ENCODE measurements at places on chromosomes 13 and 19.

DNA sequence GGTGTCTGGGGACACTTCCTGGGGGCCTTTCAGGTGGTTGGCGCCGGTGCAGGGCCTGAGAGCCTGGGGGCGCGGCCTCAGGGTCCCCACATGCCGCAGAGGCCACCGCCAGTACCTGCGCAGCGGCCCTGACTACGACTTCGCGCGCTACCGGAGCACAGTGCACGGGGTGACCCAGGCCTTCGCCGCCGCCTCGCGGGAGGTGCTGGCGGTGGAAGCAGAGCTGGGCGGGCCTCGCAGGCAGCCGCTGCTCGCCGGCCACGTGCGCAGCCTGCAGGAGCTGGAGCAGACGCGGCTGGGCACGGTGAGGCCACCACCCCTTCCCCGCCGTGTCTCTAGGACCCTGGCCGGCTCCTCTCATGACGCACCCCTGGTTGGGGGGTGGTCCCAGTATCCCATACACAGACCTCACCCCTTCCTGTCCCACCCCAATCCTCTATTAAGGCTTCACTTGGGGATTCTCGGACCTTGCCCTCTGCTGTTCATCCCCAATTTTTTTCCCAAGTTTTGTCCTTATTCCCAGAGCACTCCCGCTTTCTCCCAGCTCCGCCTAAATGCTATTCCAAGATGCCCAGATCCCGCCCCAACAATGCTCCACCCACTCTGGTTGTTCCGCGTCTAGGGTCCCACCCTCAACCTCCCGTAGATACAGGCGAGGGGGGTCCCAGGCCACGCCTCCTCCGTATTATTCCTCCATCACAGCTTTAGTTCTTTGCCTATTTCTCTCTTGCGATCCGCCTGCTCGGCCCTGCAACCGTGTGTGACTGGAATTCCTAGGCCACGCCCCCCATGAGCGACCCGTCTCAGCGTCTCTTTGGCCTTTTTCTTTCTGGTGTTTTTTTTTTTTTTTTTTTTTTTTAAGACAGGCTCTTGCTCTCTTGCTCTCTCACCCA lies 1.0 kb downstream of the REX1BD start:
- peak; percentile 85 for DNase-seq

DNA sequence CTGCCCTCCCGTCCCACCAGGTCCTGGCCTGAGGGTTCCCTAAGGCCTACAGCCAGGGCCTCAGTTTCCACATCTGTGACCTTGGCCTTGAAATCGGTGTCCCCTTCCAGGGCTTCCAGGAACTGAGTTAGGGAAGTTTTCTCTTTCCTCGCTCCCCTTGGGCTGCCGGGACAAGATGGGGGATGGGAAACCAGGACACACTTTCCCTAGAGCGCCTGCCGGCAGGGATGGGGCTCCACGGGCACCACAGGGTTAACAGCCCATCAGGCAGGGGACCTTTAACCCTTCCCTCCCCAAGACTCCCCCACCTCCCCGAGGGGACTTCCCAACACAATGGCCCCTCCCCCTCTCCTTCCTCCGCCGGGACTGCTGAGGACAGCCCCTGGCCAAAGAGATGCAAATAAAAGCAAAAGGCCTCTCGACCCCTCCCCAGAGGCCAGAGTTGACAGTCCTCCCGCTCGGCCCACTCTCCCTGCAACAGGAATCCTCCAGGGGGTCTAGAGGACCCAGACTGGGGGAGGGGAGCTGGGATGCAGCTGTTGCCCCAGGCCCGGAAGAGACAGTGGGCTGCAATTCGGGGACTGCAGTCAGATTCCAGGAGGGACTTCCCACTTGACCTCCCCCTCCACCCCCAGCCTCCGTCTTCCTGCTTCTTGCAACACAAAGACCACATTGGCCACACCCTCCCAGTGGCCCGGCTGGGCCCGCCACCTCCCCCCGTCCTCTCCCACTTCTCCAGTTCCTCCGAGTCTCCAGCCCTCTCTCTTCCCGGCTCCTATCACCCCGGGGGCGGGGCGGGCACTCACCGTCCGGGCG lies 3.4 kb downstream of the BBC3 start:
- DNase-seq, result peak; percentile 100

DNA sequence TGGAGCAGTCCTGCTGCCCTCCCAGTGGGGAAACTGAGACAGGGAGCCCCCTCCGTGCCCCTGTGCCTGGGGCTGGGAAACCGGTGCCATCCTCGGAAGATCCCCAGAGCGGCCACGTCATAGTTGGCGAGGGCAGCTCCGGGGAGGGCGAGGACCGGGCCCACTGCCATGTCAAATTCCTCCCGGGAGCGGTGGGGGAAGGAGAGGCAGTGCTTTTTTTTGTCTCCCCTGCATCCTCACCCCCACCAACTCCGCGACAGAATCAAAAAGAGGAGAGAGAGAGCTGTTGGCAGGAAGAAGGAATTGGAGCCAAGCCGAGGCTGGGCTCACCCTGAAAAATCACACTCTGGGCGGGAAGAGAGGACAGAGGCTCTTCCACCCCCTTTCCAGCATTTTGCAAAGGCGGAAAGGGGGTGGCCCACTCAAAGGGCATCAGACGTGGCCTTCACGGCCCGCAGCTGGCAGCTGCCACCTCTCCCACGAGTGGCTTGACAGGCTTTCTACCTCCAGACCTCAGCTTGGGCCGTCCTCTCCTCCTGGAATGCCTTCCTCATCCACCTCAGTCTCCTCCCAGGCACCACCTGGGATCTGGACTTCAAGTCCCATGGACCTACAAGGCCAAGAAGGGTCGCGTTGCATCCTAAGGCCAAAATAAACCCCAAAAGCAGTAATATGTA lies 19.6 kb upstream of the NFIC start:
- no peak for DNase-seq

DNA sequence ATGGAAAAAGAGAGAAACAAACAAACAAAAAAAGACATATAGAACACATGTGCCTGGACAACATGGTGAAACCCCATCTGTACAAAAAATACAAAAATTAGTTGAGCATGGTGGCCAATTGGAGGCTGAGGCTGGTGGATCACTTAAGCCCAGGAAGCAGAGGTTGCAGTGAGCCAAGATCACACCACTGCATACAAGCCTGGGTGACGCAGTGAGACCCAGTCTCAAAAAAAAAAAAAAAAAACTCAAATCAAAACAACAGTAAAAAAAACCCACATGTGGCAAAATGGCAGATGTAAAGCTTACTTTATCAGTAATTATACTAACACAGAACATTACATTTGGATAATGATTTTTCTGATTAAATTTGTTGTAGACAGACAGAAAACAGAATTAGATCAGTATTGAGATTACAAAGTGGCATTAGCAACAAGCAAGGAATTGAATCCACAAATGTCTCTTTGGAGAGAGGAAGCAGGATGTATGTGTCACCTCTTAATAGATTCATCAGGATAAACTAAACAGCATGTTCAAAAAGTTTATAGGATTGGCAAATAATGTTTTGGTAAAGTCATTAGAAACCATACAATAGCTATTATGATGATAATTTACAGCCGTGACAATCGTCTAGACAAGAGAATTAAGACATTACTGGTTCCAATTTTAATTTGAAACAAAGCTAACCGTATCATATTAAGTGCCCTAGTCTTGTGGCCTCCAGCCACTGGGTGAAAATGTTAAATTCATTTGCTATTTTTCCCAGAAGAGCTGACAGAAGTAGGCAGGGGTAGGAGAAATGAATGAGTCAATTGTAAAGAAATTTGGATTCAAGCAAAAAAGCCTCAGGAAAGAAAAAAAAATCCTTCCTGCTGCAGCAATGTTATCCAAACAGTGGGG lies 206.0 kb downstream of the FGF14 start:
- DNase-seq, result no peak

DNA sequence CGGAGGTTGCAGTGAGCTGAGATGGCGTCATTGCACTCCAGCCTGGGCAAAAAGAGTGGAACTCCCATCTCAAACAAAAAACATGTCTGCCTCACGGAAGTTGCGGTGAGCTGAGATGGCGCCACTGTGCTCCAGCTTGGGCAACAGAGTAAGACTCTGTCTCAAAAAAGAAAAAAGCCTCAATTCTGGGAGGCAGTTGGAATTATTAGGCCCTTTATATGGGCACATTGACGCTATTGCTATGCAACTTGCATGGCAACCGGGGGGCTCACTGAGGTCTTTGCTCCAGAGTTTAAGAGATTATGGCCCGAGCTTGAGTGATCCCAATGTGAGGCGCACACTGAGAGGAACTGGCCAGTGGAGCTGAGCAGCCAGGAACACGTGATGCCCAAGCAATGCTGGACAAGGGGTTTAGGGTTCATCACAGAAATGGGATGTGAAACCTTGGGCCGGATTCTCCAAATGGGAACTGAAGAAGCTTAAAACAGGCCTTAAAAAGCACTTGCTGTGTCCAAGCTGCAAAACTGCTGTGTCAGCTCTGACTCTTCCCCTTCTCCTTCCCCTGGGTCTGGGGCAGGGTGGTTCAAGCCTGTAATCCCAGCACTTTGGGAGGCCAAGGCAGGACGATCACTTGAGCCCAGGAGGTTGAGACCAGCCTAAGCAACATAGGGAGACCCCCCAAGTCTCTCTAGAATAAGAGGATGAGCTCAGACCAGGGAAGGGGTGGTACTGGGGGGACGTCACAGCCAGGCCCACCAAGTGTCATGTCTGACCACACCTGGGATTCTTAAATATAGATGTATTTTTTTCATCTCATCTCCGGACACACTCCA lies 2.5 kb downstream of the FTL start:
- DNase-seq, result peak; percentile 55

- DNase-seq, result no peak
Measured at GRCh38 chr13:54263868-54264267, 1235.3 kb downstream of the OLFM4 start.

- DNase-seq, result no peak
Measured at GRCh38 chr13:21008026-21008425, 53.4 kb downstream of the LATS2 start.

GRCh38 chr19:32287811-32288227 lies 57.6 kb upstream of the ZNF507 start:
- peak; percentile 72 for DNase-seq

DNA sequence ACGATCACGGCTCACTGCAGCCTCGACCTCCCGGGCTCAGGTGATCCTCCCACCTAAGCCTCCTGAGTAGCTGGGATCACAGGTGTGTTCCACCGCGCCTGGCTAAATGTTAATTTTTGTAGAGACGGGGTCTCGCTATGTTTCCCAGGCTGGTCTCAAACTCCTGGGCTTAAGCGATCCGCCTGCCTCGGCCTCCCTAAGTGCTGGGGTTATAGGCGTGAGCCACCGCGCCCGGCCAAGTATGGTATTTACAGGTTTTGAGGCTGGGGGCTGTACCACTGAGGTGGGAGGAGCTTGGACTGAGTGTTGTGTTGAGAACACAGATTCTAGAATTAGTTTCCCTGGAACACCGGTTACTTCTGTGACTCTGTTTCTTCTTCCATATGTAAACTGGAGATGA lies 452 bp upstream of the PPM1N start:
- DNase-seq, result no peak

DNA sequence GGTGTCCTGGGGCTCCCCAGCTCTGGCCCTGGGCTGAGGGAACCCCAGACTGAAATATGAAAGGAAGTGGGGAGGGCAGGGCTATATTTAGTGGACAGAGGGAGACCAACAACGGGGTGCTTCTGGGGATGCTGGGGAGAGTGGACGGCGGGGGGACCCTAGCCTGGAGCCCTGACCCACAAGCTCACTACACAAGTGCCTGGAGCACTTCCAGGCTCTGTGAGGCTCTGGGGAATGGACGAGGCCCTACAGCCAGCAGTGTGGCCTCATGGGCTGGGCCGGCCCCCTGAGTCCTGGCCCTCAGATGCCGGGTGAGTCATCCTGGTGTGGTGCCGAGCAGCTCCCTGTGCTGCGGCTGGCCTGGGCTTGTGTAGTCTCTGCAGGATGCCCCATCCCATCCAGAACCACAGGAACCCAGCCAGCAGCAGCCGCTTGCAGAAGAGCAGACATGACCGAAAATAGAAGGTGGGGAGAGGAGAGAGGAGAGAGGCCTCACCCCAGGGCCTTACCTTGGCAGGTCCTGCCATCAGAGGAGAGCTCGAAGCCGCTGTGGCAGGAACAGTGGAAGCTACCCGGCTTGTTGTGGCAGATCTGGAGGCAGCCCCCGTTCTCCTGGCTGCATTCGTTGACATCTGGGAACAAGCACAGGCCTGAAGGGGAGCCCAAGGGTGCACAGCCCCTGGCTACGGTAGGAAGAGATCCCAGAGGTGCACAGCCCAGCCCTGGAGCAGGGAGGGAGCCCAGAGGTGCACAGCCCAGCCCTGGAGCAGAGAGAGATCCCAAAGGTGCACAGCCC lies 26.1 kb downstream of the GAS6 start:
- peak; percentile 87 for DNase-seq

DNA sequence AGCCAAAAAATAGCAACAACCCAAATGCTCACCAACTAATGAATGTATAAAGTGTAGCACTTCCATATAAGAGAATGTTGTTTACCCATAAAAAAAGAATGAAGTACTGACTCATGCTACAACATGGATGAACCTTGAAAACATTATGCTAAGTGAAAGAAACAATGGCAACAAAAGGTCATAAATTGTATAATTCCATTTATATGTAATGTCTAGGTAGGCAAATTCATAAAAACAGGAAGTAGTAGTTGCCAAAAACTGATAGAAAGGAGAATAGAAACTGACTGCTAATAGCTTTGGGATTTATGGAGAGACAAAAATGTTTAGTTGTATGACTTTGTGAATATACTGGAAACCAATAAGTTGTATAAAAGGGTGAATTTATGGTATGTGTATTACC lies 21.6 kb downstream of the MYCBP2 start:
- peak; percentile 37 for DNase-seq

DNA sequence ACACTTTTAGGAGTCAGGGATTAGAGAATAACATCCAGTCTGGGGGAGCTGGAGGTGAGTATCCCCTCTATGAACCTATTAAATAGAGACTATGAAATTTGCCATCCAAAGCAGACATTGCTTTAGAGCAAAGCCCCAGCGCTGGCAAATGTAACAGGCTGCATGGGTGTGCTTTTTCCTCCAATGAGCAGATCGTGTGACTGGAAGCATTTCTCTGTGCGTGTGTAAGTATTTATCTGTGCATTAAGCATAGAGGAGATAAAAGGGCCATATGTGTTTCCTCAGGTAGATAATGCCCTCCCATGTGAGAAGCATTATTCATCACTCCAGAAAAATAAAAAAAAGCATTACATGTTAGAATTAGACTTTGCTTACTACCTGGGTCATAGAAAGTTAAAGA lies 924 bp downstream of the TNFSF13B start:
- DNase-seq, result peak; percentile 63

- DNase-seq, result no peak
Measured at GRCh38 chr13:50377726-50378270, 362.6 kb downstream of the KCNRG start.

DNA sequence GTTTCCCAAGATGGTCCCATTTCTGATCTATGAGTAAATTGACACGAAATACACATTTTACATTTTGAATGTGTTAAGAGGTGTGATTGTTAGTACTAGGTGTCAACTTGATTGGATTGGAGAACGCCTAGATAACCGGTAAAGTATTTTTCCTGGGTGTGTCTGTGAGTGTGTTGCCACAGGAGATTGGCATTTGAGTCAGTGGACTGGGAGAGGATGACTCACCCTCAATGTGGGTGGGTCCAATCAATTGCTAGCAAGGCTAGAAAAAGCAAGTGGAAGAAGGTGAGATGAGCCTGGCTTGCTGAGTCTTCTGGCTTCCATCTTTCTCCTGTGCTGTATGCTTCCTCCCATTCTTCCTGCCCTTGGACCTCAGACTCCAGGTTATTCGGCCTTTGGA lies 960.7 kb upstream of the PCDH9 start:
- DNase-seq, result peak; percentile 15

Measured in NB4 (cell line).